Activated CD4-positive, alpha-beta T cell treated with anti-CD3 and anti-CD28 coated beads, Interleukin-2, amount 50 U/mL, for 1 hour (primary cell): ENCODE measurements at places on chromosomes 3 and 15.
A peak's percentile ranks its signal among the peaks of the same experiment; 100 is the strongest.

GRCh38 chr15:33807665-33808064 is 160.6 kb upstream of the CHRM5 start:
- no peak for DNase-seq

GRCh38 chr3:41503998-41504623 is 304.8 kb downstream of the CTNNB1 start:
- no peak for DNase-seq

DNA sequence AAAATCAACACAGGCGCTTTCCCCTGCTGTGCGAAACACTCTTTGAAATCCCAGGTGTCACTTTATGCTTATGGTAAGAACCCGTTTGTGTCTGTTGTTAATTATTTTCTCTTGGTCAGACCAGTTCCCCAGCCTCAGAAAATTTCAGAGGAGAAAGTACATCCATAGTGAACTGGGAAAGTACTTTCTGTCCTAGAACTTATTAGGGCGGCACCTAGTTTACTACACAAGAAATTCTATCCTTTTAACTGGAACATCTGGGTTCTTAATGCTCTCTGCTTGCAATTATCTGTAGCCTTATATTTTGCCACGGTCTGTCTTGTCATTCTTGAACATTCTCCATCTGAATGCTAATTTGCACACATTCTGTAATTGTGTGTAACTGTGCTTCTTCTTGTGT is 215.0 kb downstream of the PTPRG start:
- DNase-seq: no peak

DNA sequence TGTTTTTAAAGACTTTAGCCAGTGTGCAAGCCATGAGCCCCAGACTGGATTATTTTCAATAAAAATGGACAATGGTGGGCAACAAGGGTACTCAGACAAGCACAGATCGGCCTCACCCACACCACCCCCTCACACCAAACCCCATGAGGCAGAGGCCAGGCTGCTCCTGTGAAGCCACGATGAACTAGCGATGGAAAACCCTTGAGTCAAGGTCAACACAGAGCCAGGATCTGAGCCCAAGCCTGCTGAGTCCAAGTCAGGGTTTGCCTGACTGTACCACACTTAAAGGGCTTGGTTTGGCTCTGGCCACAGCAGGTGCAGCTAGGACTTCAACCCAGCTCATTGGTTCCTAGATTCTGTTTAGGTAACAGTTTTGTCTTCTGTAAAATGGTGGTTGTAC is 131.5 kb upstream of the SLC2A2 start:
- no peak for DNase-seq

- no peak for DNase-seq
Observed at GRCh38 chr3:27708250-27708649, 13.9 kb downstream of the EOMES start.

GRCh38 chr3:168269001-168269400 is 173.3 kb upstream of the GOLIM4 start:
- no peak for DNase-seq

GRCh38 chr15:64813075-64813474 is 12.4 kb downstream of the PIF1 start:
- no peak for DNase-seq

DNA sequence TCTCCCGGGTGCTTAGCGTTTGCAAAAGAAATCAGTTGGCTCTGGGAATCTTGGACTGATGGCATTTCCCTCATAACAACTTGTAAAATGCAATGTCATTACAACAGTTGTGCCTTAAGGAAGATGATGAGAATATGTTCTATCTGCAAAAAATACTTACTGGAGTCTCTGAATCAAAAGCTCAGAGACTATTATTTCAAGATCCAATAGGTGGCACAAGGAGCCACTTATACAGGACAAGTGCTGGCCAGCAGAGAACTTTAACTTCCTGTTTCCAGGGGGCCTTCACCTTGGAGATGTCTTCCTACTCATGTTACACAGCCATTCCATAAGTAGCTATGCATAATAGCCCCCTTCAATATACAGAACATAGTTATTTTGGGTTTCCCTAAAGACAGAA is 8.9 kb upstream of the RPS27L start:
- DNase-seq: no peak

GRCh38 chr15:87597346-87598052 is 659.0 kb downstream of the NTRK3 start:
- no peak for DNase-seq

DNA sequence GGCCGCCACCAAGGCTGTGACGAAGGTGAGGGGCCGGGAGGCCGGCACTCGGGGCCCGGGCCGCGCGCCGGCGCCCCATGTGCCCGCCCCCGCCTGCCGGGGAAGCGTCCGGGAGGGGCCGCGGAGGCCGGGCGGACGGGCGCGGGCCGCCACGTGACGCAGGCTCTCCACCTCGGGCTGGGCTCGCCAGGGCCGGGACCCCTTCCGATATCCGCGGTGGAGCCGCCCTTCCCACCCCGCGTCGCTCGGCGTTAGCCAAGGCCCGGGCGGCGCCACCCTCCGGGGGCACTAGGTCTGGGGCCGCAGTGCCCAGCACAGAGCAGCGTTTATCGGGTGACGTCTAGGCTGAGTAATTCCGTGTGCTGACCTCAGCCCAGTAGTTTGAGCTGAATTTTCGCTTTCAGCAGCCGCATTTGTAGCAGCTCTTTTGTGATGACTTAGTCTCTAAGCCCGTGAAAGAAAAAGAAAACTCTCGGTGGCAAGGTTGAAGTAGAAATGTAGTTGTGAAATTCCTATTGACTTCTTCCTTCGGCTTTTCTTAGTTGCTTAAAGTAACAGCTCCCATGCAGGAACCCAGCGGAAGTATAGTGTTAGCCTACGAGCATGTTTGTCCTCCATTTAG is 885 bp downstream of the CDV3 start:
- peak; percentile 56 for DNase-seq

DNA sequence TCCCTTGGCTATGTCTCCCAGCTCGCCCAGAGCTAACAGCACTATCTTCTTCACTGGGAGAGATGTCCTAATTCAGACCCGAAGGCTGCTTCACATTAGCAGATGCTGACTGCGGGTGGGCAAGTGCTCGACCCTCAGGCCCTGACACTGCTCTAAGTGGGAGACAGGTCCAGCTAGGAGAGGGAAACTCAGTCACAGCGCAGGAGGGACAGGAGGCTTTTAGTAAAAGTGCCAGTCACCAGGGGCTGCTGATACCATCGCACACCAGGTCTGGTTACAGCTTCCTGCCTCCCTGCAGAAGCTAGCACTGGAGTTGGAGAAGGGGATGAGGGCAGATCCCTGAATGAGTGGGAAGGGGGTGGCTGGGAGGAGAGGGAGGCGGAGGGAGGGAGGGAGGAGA is 365.8 kb upstream of the RGMA start:
- no peak for DNase-seq

GRCh38 chr15:59196416-59196815 is 10.2 kb upstream of the LDHAL6B start:
- no peak for DNase-seq

DNA sequence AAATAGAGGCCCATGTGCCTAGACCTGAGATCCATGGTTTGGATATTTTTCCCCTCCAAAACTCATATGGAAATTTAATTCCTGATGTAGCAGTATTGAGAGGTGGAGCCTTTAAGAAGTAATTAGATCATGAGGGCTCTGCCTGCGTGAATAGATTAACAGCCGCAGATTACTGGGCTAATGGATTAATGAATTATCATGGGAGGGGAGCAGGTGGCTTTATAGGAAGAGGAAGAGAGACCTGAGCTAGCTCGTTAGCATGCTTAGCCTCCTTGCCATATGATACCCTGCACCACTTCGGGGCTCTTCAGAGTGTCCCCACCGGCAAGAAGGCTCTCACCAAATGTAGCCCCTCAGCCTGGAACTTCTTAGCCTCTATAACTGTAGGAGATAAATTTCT is 15.8 kb downstream of the ARHGEF26 start:
- no peak for DNase-seq

GRCh38 chr3:5754602-5755001 is 567.1 kb downstream of the EDEM1 start:
- DNase-seq: no peak

DNA sequence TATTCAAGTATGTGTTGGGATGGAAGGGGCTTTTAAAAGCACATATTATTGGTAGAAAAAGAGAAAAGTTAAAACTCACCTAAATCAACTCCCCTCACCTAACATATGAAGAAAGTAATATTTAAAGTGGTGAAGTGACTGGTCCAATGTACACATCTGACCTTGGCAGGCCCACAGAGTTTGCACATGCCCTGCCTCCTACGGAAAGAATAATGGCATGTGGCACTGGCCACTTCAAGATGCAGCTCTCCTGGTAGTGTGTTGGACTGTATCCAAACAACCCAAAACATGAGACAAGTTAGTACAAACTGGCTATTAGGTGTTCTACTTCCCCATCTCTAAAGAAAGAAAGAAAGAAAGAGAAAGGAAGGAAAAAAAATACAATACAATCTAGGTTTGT is 117.1 kb downstream of the MECOM start:
- DNase-seq: no peak

GRCh38 chr3:55160241-55160983 is 232.6 kb upstream of the LRTM1 start:
- DNase-seq: no peak
